ENCODE measurements at places on chromosomes 6 and 20.

GRCh38 chr6:46821458-46821881, 28.3 kb downstream of the MEP1A start:
- DNase-seq: no peak

- no peak for DNase-seq
Measured at GRCh38 chr20:38609815-38610214, 8.2 kb downstream of the ARHGAP40 start.

- DNase-seq: no peak
Measured at GRCh38 chr6:95240514-95240913, 336.8 kb upstream of the MANEA start.

DNA sequence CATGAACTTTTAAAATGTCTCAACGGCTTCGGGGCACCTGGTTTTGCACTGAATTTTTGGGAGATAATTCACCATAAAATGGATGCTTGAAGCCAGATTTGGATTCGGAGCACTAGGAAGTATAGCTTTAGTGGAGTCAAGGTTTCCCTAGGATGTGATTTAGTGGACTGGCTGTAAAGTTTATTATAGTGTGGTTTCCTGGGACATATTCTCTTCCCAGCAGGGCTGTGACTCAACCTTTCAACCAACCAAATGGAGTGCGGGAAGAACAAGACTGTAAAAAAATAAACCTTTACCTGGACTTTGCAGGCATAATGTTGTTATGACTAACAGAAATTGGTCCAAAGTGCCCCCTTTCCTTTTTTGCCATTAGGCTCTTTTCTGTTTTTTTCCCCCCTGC, 327.4 kb upstream of the MAN1A1 start:
- no peak for DNase-seq

- DNase-seq: no peak
Measured at GRCh38 chr6:14012313-14013030, 87.7 kb downstream of the RNF182 start.

DNA sequence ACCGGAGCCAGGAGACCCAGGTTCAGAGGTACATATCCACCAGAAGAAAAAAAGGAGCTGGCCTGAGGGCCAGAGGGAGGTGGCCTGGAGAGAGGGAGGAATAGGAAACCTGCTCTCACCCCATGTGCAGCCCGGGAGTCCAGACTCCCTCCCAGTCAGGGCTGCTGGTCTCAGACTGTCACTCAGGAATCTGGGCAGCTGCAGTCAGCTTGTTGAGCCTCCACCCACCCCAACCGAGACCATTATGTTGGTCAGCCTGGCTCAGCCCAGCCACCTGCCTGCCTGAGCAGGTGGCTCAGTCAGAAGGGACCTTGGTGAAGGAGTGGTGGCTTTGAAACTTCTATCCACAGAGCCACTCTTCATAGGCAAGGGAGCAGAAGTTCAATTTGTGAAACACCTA, 53.3 kb upstream of the EPB41L1 start:
- DNase-seq: no peak

- no peak for DNase-seq
Measured at GRCh38 chr6:144006736-144007477, 1.2 kb downstream of the PLAGL1 start.

GRCh38 chr6:79810185-79810705, 137.1 kb downstream of the ELOVL4 start:
- peak; percentile 99 for DNase-seq

GRCh38 chr6:90440586-90441283, 144.1 kb upstream of the BACH2 start:
- no peak for DNase-seq

DNA sequence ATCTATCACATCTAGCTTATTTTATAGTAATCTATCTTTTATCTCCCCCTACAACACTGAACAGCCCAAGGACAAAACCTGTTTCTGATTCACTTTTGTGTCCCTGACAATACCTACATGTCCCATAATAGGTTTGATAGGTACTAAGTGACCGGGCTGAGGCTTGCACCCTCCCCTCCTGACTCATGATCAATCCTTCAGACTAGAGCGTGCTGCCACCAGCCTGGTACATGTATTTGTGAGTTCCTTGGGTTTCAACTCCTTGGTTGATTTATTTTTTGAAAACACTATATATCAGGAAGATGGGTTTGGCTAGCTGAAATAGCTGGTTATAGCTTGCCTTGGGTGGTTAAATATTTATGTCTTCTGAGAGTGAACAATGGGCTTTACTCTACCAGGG, 41.6 kb upstream of the RAB23 start:
- DNase-seq: no peak

GRCh38 chr6:6624269-6624990, 35.9 kb downstream of the LY86 start:
- DNase-seq: no peak

GRCh38 chr6:78925317-78925716, 58.0 kb downstream of the IRAK1BP1 start:
- no peak for DNase-seq

GRCh38 chr20:7772371-7772770, 167.9 kb downstream of the HAO1 start:
- DNase-seq: no peak

DNA sequence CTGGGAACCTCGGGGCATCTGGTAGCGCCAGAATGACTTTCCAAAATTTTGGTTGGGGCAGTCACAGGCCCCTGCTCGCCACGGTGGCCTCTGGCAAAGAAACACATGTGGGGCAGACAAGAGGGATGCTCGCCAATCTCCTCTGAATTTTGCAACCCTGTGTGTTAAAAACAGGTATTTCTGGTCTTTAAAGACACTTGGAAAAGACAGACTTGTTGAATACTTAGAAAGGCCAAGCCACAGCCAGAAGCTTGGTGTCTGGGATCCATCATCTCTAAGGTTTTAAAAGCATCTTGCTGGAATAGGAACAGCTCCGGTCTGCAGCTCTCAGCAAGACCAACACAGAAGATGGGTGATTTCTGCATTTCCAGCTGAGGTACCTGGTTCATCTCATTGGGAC, 31.2 kb downstream of the HLA-E start:
- DNase-seq: no peak

GRCh38 chr20:40865095-40865494, 163.5 kb upstream of the TOP1 start:
- DNase-seq: no peak

DNA sequence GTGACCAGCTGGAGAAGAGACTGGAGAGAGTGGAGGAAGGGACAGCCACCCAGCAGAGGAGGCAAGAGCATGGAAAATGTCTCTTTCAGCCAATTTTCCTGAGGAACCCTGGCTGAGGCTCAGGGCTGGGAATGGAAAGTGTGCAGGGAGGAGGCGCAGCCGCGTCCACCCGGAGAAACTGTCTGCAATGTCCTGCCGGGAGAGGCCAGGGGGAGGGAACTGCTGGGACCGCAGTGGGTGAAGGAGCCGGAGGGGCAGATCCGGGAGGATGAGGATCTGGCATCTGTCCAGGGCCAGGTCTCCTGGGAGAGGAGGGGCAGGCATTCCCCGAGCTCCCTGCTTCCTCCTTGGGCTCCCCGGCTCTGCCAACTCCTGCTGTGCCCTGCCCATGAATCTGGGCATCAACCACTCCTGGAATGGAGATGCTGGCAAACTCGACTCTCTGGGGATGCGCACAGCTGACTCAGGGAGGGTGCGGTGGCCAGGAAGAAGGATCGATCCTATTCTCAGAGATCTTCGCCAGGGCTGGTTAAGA, 17.4 kb upstream of the HM13 start:
- no peak for DNase-seq

GRCh38 chr20:62944746-62945145, 6.8 kb downstream of the GID8 start:
- DNase-seq: no peak

DNA sequence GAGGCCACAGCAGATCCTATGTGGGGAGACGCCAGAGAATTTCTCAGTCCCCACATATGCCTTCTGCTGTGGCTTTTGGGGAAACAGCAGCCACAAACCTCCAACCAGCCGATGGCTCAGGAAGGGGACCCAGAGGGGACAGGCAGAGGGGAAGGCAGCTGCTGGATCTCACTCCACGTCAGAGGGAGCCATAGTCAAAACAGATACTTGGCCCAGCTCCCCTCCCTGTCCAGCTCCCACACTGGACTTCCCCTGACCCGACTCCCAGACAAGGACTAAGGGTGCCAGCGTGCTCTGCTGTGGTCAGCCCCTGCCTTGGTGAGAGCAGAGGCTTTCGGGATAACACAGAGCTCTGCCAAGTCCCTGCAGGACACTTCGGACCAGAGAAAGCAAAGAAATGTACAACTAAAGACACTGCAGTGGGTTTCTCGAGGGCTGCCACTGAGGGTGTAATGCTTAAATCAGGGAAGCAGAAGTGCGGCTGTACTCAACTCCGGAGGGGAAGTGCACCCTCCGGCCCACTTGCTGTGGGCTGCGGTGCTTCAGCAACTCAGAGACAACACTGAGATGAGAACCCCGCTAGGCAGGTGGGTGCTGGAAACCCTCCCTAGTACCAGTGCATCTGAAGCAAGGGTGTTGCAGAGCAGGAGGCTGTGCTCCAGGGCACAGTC, 47.2 kb downstream of the RRBP1 start:
- no peak for DNase-seq

DNA sequence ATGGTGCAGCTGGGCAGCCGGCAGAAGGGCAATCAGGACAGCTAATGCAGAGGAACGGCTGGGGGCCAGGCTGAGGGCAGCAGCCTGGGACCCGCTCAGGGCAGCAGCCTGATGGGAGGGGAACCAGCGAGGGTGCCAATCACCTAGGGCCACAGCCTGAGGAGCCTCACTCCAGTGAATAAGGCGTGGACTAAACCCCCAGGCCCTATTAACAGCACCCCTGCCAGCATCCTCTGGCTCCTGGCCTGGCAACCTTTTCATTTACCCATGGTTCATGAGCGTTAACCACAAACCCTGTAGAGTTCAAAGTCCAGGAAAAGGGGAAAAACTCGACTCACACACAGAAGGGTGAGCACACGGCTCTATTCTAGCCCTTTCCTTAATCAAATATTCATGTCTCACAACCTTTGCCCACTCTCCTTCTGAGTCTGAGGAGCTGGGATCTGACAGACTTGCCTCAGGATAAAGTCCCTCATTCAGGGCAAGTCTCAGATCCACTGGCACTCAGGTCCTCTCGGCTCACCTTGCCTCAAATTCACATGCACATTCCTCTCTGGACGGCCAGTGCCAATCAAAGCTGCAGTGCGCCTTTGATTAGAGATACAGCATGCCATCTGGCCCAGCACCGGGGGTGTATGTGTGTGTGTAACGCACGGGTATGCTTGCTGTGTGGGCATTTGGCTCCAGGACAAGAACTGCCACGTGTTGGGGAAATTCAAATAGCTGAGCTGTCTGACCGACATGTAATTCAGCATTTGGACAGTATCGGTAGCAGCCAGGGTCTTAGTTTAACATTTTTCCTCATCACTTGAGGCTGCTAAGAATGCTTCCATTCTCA, 86.9 kb upstream of the TRAF3IP2 start:
- DNase-seq: no peak

DNA sequence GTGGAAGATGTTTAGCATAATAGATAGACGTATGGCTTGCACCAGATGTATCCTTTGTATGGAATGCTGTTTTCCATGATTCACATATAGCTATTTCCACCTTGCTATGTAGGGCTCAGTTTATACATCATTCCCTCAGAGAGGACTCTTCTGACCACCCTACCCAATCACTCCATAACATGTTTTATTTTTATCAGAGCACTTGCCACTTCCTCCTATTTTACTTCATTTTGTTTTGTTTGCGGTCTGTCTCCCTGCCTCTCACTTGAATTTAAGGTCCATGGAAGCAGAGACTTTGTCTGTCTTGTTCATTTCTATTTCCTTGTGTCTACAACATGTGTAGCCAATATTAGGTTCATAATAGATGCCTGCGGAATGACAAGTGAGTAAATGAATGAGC, 266.9 kb upstream of the CITED2 start:
- no peak for DNase-seq

All from NCI-H1417 treated with DMSO at 0.1 percent for 48 hours (cell line).